Ascending aorta (tissue), 2 donors: ENCODE measurements at places on chromosomes 4 and X.

DNA sequence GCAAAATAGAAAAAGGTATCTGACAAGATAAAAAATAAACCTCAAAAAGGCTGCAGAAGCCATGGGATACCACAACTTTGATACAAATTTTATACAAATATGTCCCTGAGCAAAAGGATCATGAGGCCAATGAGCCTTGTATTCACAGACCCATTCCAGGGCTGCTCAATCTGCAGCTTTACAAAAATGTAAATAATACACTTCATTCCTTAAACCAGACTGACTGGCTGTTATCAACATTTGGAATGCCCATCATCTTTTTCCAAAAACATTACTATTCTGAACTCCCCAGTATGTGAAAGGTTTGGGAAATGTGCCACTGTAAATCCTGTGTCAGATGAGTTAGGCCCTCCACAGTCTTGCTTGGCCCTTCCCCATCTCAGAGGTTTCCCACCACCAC is 25.5 kb downstream of the SCARB2 start:
- no peak for DNase-seq

- DNase-seq: no peak
These were observed 122.2 kb downstream of the SHROOM4 start for GRCh38 chrX:50691820-50692219.

- DNase-seq: no peak
These were observed 113.0 kb upstream of the EDNRA start for GRCh38 chr4:147367891-147368290.

DNA sequence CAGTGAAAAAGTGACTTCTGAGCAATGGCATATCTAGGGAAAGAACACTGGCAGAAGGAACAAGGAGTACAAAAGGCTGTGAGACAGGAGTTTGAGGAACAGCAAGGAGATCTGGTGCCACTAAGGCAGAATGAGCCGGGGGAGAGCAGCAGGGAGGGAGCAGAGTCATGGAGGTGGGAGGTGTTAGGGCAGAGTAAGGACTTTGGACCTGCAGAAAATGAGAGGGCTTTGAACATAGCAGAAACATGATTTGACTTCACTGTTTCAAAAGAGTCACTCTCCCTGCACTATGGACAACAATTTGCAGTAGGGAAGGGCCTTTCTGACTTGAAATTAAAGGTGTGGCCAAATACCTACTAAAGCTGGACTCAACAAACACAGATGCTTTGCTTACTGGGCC is 356.2 kb downstream of the ADGRL3 start:
- no peak for DNase-seq

DNA sequence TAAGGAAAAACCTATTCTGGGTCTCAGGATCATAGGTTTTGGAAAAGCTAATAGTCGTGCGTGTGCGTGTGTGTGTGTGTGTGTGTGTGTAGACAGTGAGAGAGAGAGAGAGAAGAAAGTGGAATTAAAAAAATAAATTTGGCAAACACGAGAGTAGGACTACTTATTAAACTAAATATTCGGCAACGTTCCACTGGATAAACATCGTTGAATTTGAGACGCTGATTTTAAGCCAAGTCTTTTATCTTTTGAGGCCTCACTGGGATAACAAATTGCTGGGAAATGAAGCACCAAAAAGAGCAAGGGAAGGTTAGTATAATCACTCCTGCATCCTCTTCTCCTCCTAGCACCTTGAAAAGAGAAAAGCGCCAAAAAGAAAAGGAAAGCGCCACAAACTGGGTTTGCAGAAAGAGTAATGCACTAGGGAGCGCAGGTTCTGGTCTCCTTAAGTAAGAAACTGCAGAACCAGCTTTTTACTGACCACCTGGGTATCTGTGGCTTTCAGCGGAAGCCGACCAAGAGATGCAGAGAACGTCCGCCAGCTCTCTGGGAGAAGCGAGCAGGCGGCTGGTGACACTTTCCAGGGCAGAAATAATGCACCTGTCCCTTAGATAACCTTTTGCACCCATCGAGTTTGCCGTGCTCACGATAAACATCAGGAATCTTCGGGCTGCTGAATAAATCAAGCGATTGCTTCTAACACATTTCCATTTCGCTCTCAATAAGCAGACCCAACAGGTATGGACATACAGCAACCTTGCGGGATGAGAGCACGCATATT is 3.4 kb downstream of the ATOH1 start:
- DNase-seq: no peak

DNA sequence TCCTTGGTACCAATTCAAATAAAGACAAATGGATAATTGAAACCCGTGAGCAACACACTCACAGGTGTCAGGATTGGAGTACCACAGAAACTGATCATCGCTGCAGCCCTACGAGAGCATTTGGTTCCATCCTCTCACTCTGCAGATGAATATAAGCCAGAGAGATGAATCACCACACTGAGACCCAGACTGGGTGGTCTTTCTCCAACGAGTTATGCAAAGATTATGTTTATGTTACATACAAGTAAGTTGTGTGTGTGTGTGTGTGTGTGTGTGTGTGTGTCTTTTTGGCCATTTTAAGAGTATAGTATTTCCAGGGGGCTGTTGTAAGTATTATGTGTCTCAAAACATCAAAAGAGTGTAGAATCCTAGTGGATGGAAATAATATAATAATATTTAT is 329.5 kb upstream of the ZFP42 start:
- no peak for DNase-seq

GRCh38 chrX:46366381-46367207 is 178.6 kb downstream of the ZNF674 start:
- no peak for DNase-seq

DNA sequence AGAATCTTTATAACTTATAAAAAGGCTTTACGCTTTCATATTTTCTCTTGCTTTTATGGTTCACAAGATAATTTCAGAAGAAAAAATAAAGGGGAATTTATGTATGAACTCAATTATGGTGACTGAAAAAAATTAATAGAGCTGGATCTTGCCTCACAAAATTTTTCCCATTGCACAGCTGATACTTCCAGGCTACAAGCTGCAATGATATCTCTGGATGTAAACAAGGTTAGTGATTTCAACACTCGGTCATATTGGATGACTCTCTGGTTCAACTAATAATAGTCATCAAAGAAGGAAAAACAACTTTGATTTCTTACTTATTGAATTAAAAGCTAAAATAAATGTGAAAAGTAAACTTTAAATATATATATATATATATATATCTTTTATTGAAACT is 868.0 kb downstream of the FAT4 start:
- no peak for DNase-seq

DNA sequence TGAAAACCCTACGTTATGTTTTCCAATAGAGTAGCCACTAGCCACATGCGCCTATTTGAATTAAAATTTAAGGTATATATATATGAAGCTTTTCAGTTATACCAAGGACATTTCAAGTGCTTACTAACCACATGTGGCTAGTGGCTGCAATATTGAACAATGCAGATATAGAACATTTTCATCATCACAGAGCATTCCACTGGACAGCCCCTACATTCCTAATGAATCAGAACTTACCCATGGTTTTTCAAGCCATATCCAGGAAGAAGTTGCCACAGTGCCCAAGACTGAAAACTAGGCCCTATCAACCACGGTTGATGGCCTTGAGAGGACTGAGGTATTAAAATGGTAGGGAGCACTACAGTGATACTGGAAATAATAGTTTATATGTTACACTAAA is 29.7 kb downstream of the NEK1 start:
- DNase-seq: no peak

DNA sequence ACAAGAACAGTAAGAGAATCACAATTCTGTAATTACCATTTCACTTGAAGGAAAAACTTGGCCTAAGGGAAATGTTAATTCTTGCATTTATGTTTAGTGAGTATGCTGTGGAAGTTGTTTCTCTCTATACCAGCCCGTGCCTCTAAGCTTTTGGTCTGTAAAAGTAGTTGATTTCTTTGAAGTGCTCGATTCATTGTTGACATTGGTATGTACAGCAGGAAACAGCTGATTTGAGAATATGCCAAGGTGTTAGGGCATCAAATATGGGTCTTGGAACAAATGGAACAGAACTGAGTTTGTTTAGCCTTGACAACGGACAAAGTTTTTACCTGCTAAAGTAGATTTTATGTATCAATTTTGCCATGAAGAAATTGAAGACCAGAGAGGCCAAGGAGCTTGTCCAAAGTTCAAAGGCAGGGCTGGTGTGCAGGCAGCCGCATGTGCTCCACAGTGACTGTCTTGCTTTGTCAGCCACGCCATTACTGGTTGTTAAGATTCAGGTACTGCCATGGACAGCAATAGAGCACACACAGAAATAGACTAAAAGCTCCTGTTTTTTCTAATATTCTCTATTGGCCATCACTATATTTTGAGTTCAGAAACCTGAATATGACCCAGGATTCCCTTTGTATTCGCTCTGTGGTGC is 75.5 kb upstream of the TLR3 start:
- DNase-seq: no peak

DNA sequence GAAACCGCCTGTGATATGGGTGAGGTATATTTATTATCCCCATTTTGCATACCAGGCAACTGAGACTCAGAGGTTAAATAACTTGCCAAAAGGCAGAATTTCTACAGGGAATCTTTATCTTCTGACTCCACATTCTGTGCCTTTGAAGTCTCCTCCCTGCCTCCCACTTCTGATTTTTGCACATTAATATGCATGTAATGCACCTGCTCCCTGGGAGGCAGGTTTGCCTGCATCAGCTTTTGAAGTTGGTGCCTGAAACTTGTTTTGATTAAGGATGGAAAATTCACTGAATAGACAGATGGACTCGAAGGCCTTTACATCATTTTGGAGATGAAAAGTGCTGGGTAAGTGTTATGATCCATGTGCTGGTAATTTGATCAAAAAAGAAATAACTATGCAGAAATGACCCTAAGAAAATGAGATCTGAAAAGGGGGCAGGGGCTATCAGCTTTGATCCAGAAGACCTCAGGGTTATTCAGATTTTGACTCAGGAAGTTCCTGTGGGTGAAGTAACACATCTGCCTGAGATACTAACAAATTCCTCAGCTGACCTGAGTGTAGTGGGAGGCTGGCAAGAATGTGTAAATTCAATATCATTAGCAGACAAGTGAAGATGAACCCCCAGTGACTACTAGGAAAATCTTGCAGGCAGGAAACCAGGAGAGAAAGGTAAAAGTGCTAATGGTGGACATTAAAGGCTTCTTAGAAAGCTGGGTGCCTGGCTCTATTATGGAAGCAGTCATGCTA is 167.5 kb upstream of the BOD1L1 start:
- no peak for DNase-seq

- DNase-seq: no peak
These were observed 176.2 kb upstream of the TACR3 start for GRCh38 chr4:103895876-103896465.
